ENCODE measurements at places on chromosomes 6 and 20.

GRCh38 chr6:45946887-45947286, 68.8 kb downstream of the CLIC5 start:
- no peak for DNase-seq

- DNase-seq = no peak
Measured at GRCh38 chr20:57592263-57593092, 27.7 kb downstream of the ZBP1 start.

GRCh38 chr6:87122477-87122876, 27.6 kb upstream of the CGA start:
- DNase-seq = no peak

DNA sequence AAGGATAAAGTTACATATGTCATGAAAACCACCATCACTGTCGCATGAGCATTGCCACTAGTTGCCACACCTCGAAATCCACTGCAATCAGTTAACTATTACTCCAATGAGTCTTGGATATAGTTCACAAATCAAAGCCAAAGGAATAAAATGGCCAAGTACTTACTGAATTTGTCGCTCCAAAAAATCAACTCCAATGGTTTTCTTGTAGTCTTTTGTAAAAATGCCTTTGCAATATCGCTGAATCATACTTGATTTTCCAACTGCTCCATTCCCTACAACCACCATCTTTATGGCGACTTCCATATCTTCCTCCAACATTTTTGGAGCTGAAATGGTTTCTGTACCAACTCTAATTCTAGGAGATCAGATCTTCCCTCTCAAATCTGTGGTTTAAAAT, 12.0 kb downstream of the RAB23 start:
- no peak for DNase-seq

- DNase-seq = no peak
Measured at GRCh38 chr6:37511910-37512399, 12.3 kb upstream of the CCDC167 start.

DNA sequence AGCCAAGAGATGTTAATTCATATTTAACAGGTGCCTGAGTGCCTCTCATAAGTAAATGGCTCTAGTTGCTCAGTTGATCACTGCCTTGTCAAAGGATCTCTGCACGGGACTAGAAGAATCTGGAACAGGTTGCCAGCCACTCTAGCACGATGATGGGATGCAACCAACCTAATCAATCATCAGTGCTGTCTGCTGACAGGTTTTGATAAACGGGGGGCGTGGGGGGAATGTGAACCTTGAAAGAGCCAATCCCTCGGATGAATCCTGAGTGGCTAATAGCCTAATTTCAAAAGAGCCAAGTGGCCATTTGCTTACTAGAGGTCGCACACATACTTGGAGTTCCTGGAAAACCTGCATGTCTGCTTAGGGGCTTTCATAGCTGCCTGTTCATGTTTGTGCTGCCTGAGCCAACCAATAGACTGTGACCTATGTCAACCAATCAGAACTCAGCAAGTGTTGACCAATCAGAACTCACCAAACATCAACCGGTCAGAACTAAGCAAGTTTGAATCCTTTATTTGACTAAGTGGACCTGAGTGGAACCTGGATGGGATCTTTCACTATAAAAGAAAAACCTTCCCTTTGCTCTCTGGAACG, 43.5 kb upstream of the ECI2 start:
- DNase-seq = no peak

- no peak for DNase-seq
Measured at GRCh38 chr6:170532867-170533488, 20.1 kb downstream of the PSMB1 start.

DNA sequence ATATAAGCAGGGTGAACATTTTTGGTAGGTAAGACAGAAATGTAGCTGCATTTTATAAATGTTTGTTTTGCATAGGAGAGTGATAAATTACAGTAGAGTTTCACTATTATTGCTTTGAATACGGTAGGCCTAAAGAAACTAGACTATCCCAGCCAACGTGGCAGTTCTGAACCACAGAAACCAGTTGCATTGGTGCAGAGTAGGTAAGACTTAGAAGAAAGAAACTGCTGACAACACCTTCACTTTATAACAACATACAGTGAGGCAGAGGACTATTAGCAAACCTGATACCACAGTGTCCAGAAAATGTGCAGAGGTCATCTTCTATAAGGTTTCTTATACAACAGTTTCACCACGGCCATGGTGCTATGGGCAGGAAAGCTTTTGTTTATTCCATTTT, 566.1 kb downstream of the KIF16B start:
- DNase-seq = no peak

DNA sequence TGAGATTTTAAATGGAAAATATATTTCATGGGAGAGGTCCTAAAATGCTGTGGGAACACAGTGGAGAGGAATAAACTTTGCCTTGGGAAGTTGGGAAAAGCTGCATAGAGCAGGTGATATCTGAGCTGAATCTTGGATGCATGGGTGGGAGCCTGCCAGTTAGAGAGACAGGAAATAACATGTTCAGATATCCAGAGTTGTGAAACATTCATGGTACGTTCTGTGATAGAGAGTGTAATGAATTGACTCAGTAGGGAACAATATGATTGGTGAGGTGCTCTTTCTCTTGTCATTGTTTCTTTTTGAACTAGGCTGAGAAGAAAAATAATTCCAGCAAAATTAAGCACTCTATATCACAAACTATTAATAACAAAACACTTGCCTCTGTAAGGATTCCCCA, 72.8 kb downstream of the RPS12 start:
- no peak for DNase-seq

Data from ascending aorta (tissue), 2 donors.